ENCODE measurements at places on chromosomes 4 and X.

GRCh38 chr4:114997576-114998247 lies 115.7 kb downstream of the NDST4 start:
- DNase-seq = no peak

- DNase-seq = no peak
These were observed 40.6 kb upstream of the IL21 start for GRCh38 chr4:122661176-122662160.

DNA sequence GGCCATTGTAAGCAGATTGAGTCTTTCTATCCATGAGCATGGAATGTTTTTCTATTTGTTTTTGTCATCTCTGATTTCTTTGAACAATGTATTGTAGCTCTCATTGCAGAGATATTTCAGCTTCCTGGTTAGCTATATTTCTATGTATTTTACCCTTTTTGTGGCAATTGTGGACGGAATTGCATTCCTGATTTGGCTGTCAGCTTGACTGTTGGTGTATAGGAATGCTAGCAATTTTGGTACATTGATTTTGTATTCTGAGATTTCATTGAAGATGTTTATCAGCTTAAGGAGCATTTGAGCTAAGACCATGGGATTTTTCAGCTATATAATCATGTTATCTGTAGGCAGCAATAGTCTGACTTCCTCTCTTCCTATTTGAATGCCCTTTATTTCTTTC lies 154.6 kb downstream of the GUCY2F start:
- DNase-seq = no peak

- no peak for DNase-seq
These were observed 24.5 kb downstream of the DHX15 start for GRCh38 chr4:24559889-24560288.

DNA sequence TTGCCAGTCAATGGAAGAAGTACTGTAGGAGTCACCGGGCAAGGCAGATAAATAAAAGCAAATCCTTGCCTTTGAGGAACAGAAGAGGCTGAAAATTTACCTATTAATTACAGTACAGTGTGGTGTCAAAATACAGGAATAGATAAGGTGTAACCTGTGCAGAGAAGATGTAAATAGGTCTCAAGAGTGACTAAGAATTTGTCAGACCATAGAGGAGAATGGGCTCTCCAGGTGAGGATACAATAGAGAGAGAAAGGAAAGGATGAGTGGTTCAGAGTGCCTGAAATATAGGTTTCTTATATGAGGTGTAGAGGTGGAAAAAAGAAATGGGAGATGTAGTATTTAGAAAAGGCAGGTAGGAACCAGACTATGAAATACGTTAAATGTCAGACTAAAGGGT lies 801 bp upstream of the ZC4H2 start:
- no peak for DNase-seq

- no peak for DNase-seq
These were observed 521.3 kb upstream of the ZFP42 start for GRCh38 chr4:187474238-187474637.

- DNase-seq = no peak
These were observed 179.6 kb upstream of the TENM3 start for GRCh38 chr4:182063651-182064050.
